ENCODE measurements at places on chromosomes 5 and 9.

DNA sequence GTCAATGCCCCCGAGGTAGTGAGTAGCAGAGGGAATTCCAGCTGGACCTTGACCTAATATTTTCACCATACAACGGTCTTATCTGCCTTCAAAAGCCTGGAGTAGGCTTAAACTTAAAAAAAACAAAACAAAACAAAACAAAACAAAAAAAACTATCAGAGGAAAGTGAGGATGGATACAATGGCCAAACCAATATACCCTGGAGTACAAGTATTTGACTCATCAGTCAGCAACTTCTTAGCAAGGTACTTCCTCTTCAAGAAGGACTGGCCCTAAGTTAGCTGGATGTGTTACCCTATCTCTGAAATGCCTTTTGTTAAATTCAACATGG lies 160.6 kb upstream of the GNA14 start:
- no peak for DNase-seq

DNA sequence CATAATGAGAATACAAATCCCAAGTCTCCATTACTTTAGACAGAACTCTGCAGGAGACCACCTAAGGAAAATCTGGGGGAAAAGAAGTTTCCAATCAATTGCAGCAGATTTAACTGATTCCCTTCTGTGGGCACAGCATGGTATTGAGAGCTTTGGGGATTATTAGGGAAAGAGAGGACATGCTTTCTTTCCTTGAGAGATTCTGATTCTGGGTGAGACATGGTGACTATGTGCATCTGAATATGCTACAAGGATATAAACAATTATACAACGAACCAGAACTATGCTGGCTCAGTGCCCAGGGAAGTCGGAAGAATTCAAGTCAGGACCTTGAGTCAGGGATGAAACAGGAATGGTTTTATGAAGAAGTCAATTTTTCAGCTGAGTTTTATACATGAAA lies 183.7 kb downstream of the PDE4D start:
- DNase-seq: no peak

GRCh38 chr9:103707181-103707580 lies 386.9 kb upstream of the SMC2 start:
- no peak for DNase-seq

- DNase-seq: no peak
These were observed 524.7 kb downstream of the SPATA31D1 start for GRCh38 chr9:82513242-82513751.

DNA sequence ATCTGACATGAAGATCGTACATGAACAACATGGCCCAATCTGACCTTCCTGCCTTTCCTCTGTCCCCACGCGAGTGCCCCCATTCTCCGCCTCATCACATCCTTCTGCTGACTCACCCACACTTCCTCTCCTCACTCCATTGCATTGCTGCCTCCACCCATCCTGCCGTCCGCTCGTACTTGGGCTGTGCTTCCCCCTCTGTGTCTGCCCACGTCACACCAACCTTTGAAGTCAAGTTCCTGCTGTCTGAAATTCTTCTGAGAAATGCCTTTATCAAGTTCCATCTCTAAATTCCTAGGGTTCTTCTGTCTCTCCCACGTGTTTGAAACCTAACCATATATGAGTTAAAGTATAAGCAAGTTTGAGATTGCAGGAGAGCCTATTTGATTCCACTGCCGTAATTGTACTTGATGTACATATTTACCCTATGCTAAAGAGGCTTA lies 18.0 kb upstream of the STARD4 start:
- DNase-seq: no peak

- no peak for DNase-seq
These were observed 221.3 kb downstream of the TRIM36 start for GRCh38 chr5:114948363-114948762.

GRCh38 chr5:96527768-96528661 lies 95.0 kb upstream of the PCSK1 start:
- no peak for DNase-seq

DNA sequence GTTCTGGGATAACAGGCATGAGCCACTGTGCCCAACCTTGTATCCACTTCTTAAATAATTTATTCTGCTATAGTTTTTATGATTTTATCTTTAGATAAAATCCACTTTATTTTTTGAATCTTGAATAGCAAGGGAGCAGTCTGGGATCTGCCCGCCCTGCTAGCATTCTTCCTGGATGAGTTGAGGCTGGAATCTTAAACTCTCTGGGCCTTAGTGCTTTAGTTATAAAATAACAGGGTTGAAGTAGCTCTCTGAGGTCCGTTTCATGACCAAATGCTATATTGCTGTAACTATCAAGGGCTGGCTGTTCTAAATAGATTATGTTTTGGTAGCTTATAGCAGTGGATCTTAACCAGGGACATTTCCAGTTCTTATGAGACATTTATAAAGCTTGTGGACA lies 20.8 kb downstream of the ACER2 start:
- no peak for DNase-seq

DNA sequence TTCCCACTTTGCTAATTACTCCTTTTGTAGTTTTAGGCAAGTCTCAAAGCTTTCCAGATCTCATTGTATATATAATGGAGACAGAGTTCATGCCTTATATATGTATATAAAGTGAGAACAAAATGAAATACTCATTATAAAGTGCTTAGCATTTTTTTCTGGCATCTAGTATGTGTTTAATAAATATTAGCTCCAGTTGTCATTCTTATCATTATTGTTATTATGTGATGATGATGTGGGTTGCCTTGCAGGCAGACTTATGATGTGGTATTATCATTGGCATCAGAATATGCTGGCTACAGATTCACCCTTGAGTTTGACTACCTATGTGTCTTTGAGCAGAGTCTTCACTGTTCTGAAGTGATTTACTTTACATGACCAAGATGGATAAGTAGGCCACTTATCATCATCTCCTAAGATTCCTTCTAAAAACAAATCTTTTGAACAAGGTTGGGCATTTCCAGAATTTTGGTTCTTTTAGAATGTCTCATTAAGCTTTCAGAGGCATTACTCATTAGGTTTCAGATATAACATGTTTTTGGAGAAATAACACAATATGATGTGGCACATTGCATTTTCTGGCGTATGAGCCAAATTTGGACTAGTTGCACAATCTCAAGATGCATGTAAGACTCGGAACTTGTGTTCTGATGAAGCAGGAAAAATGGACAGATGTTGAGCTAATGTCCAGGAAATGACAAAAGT lies 145.6 kb upstream of the TNC start:
- no peak for DNase-seq

DNA sequence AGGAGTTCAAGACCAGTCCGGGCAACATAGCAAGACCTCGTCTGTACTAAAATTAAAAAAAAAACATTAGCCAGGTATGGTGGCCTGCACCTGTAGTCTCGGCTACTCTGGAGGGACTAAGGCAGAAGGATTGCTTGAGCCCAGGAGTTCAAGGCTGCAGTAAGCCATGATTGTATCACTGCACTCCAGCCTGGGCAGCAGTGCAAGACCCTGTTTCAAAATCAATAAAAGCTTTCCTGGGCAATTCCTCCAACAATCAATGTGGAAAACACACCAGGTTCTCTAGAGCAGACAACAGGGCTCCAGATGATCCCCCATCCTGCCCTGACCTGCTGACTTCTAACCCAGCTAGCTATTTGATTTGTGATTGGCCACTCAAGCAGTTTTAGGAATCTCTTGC lies 1.2 kb downstream of the AK8 start:
- DNase-seq: no peak

- DNase-seq: no peak
These were observed 207.9 kb upstream of the EFNA5 start for GRCh38 chr5:107878661-107879060.

- no peak for DNase-seq
These were observed 47.5 kb downstream of the CDK5RAP2 start for GRCh38 chr9:120532475-120532874.

DNA sequence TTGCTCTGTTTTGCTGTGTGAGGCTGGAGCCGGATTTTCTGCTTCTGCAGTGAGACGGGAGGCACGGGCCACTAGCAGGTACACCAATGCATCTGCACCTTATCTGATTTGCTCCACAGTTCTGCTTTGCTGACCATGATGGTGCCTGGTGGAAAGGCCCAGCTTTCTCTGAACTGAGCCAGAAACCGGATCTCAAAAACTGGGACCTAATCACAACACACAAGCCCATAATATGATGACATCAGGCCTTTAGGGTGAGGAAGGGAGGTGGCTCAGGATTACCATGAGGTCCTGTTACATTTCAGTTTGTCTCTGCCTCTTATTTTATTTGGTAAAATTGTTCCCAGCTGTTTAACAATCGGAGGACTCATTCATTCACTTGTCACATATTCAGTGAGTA lies 49.8 kb downstream of the FGF1 start:
- DNase-seq: no peak

DNA sequence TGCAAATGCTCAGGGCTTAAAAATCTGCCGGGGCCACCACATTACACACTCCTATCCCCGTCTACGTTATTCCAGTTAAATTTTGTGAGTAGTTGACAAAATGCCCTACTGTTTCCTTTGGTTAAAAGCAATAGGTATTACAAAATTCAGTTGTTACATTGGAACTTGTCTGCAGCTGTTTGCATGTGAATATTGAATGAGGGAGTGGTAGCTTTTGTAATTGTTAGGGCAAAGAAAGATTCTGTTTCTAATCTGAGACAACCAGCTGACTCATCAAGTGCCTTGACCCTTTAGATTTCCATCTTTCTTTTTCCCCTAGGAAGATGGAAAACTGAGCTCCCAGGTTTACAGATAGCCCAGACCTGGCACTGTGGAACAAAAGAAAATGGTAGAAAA lies 30.2 kb downstream of the MAML1 start:
- DNase-seq: no peak

DNA sequence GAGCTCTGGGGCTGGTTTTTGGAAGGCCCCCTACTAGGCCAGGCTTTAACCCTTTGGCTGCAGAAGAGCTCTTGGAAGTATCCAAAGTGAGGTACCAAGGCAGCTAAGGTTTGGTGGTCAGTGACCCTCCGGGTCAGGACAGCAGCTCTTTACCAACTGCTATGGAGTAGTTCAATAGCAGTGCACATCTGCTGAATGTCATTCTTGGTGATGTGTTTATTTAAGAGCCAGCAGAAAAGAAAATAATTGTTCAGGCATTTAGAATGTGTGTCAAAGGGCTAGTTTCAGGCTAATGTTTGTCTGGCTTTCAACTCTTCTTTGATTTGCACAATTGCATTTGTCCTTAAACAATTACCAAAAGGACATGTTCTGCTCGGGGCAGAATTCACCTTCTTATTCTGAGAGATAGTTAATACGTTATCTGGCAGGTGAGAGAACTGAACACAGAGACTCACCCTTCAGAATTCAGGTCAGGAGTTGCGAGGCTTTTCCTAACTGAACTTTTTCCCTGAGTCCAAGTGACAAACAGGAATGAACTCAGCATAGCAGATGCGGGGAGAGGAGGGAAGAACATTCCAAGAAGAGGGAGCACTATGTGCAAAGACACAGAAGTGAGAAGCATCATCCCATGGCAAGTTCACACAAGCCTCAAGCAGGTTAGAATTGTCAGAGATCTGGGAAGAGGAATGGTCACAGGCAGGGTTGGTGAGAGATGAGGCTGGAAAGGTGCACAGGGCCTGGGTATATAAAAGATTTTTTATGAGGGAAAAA lies 556.7 kb upstream of the TLE4 start:
- DNase-seq: no peak

DNA sequence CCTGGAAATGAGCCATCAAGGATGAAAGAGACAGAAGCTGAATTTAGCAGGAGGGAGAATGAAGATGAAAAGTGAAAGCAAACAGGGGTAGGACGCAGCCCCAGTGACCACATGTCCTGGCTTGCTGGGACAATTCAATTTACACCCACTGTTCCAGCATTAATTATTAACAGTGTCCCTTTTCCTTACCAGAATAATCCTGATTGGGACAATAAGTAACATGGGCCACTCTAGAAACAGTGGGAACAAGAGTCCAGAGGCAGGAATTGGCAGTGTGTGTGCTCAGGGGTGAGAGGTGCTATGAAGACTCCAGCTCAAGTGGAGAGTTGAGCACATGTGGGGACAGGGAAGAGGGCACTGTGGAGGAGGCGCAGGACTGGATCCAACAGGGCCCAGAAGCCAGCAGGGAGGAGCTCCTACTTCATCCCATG lies 147.1 kb downstream of the C5orf15 start:
- no peak for DNase-seq
